ENCODE measurements at places on chromosomes 6 and 20.

DNA sequence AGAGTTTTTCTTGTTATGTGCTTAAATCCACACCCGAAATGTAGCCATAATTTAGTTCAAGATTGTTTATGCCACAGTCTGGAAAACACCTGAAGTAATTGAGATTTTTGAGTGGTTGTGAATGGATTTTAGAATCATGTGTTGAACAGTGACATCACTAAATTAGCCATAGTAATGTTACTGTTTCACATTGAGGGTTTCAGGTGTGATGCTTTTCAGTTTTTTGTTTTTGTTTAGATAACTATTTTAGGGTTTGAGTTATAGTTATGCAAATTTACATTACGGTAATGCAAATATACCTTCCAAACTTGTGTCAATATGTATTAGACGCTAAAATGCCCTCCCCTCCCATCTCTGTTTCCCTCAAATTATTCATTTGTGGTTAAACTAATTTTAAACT lies 22.9 kb downstream of the QKI start:
- no peak for DNase-seq

DNA sequence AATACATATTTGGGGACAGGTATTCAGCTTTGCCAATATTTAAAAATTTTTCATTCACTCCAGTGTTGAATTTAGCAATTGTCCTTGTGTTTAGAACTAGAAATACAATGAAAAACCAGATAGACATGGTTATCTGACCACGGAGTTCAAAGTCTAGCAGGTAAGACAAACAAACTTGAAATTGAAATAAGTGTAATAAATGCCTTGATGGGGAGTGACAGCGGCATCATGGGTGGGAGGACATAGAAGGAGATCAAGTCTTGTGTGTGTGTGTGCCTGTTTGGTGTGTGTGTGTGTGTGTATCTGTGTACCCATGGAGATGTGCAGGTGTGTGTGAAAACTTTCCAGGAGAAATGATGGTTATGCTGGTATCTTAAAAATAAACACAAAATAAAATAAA lies 750.0 kb upstream of the CITED2 start:
- no peak for DNase-seq

- DNase-seq, result no peak
Observed at GRCh38 chr20:4740774-4741431, 19.2 kb downstream of the PRND start.

DNA sequence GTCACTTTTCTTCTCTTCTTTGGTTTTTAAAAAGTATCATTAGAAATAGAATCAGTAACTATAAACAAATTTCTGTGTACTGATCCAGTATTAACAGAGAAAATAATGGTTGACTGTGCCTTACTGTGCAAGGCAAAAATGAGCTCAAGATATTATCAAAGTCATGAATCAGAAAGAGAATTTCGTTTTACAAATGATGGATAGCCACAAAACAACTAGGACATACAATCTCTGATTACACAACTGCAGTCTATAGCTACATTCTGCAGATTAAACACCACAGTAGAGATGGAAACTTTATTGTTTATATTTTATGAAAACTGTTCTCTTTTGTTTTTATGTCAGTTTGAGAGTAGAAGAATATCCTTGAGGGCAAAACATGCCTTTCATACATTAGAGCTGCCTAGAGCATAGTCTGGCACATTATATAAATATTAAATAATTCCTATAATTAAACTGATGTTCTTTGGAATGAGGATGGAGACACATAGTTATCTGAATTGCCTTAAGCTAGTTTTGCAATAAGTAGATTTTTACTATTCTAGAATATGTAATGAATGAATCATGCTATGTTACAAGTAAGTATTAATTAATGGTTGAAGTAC lies 333.1 kb downstream of the LAMA2 start:
- DNase-seq, result no peak

DNA sequence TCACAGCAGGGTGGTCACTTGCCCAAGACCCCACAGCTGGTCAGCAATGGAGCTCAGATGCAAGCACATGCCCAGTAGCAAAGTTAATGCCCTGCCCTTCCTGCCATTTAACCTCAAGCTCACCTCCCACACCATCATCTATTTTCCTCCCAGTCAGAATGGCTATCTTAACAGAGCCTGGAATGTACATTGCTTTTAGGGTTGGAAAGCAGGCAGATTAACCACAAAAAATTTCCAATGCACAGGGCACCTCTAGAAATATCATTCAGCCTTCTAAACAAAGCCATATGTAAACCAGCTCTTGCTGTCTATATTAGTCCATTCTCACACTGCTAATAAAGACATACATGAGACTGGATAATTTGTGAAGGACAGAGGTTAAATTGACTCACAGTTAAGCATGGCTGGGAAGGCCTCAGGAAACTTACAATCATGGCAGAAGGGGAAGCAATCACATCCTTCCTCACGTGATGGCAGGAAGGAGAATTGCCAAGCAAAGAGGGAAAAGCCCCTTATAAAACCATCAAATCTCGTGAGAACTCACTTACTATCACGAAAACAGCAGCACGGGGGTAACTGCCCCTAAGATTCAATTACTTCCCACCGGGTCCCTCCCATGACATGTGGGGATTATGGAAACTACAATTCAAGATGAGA lies 106.9 kb downstream of the FYN start:
- DNase-seq, result no peak

- DNase-seq, result no peak
Observed at GRCh38 chr20:63562461-63563224, 8.7 kb downstream of the FNDC11 start.

- DNase-seq, result no peak
Observed at GRCh38 chr6:63862486-63863198, 227.0 kb downstream of the PHF3 start.

DNA sequence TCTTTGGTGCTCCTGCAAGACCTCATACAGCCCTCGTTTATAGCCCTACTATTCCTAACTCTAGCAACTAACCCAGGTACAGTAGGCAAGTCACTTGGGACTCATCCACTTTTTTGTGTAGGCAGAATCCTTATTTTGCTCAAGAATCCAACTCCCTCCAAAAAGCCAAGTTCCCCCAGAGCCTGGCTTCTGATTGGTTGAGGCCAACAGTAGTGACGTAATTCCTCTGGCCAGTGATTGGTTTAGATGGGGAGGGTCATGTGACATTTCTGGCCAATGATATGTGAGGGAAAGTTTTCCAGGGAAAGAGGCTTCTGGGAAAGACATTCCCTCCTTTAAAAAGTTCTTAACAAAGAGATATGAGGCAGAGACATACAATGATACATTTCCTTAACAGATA lies 32.1 kb downstream of the KIAA1755 start:
- DNase-seq, result no peak

DNA sequence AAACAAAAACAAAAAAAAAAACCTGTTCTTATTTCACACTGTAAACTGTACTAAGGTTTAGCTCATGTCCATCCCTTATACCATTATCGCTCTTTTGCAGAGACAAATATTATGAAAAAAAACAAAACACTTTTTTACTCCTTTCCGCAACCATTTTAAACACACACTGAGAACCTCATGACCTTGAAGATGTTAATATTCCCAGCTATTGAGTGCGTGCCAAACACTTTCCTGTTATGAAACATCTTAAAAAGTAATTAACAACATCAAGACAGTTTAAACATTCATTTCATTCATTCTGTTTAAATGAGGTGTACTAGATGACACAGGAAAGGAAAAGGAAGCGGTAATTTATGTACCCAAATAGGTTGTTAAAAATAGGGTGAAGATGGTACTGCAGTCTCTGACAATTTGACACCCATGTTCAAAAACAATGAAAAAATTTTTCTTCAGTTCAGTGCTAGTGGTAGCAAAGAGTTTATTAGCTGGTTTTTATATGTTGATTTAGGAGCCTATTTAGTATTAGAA lies 3.9 kb upstream of the ARHGAP18 start:
- DNase-seq, result no peak

DNA sequence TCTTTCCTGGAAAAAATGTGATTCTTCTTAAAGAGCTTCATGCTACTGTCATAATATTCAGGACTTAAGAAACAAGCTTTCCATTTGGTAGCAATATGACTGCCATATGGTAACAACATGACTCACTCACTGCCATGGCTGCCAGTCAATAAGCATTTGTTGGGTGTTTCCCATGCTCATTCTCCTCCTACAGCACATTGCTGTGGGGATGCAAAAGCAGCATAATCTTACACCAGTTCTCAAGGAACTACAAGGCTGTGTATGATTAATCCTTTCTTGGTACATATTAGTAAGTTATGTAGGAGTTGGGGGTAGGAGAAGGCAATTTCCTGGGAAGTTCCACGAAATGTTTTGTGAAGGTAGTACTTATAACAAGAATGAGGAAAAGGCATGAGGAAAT lies 76.7 kb downstream of the CEP162 start:
- DNase-seq, result no peak

GRCh38 chr6:145485288-145485687 lies 250.0 kb downstream of the EPM2A start:
- no peak for DNase-seq

DNA sequence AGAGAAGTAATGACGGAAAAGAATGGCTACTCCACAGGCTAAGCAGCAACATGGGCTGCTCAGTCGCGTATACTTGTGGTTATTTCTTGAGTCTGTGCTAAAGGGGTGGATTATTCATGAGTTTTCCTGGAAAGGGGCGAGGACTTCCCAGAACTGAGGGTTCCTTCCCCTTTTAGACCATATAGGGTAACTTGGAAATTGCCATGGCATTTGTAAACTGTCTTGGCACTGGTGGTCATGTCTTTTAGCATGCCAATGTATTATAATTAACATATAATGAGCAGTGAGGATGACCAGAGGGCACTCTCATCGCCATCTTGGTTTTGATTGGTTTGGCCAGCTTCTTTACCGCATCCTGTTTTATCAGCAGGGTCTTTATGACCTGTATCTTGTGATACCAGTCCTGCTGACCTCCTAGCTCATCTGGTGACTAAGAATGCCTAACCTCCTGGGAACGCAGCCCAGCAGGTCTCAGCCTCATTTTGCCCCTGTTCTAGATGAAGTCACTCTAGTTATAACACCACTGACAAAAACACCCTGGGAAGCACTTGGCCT lies 11.4 kb downstream of the LBP start:
- no peak for DNase-seq
